ENCODE measurements at places on chromosomes 13 and 19. TPM values are rescaled to one million over a fixed set of nuclear protein-coding genes. Genes with fewer than 3 reads are reported as not detected.

GRCh38 chr19:7590256-7590655 lies 5.4 kb upstream of the CAMSAP3 start:
- H3K4me1 ChIP-seq, result peaks cover 2% of the 10 kb centered on the region
- H3K36me3 ChIP-seq, result no peaks in the 10 kb centered on the region
- no peak for DNase-seq
- no peaks in the 10 kb centered on the region for H3K27me3 ChIP-seq

DNA sequence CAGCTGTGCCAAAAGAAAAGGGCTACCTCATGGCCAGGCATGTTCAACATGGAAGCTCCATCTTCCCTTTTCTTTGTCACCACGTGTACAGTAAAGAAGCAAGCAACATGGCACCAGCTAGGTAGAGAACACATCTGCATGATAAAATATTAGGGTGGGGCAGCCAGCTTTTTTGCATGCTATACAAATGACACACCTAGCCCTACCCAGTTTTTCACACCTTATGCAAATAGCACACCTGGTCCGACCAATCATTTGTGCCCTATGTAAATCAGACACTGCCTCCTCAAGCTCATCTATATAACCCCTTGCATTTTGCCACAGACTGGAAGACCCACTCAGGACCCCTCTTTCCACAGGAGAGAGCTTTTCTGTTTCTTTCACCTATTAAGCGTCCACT lies 85.5 kb downstream of the STOML3 start:
- H3K36me3 ChIP-seq, result no peaks in the 10 kb centered on the region
- H3K4me3 ChIP-seq, result no peak overlapping the region
- no peak for DNase-seq
- H3K27ac ChIP-seq, result no peak overlapping the region
- H3K27me3 ChIP-seq, result no peaks in the 10 kb centered on the region
- no peaks in the 10 kb centered on the region for H3K4me1 ChIP-seq

DNA sequence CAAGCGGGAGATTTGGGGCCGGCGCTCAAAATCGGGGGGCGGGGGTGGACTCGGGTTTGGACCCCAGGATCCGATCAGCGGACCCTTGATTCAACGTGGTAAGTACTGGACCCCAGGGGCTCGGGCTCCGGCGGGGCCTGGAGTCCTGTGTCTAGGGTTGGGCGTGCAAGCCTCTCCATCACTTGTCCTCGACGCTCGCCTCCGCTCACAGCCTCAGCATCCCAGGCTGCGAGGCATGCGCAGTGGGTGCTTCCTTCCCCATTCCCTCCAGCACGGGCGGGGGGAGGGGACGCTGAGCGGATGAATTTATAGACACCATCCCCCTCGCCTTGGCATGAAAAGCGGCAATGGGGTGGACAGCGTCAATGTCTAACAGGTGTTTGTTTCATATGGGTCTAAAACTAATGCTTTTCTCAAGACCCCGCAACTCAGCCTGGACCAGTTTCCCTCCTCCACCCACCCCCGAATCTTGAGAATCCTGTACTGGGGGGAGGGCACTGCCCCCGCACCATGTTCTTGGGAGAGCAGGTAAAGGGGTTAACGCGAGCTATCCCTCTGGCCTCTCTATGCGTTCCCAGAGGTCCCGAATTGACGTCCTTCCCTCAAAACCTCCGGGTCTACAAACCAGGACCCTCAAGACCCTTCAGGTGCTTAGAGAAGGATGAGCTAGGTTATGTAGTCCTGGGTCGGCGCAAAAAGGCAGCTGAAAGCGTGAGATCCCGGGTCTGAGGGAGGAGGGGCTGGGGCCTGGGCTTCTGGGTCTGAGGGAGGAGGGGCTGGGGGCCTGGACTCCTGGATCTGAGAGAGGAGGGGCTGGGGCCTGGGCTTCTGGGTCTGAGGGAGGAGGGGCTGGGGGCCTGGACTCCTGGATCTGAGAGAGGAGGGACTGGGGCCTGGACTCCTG lies 579 bp downstream of the CPT1C start:
- no peak overlapping the region for H3K27ac ChIP-seq
- peak overlapping the region; percentile 42 for H3K4me3 ChIP-seq
- DNase-seq, result peak; percentile 56
- peaks cover 2% of the 10 kb centered on the region for H3K27me3 ChIP-seq
- peaks cover 25% of the 10 kb centered on the region for H3K4me1 ChIP-seq

DNA sequence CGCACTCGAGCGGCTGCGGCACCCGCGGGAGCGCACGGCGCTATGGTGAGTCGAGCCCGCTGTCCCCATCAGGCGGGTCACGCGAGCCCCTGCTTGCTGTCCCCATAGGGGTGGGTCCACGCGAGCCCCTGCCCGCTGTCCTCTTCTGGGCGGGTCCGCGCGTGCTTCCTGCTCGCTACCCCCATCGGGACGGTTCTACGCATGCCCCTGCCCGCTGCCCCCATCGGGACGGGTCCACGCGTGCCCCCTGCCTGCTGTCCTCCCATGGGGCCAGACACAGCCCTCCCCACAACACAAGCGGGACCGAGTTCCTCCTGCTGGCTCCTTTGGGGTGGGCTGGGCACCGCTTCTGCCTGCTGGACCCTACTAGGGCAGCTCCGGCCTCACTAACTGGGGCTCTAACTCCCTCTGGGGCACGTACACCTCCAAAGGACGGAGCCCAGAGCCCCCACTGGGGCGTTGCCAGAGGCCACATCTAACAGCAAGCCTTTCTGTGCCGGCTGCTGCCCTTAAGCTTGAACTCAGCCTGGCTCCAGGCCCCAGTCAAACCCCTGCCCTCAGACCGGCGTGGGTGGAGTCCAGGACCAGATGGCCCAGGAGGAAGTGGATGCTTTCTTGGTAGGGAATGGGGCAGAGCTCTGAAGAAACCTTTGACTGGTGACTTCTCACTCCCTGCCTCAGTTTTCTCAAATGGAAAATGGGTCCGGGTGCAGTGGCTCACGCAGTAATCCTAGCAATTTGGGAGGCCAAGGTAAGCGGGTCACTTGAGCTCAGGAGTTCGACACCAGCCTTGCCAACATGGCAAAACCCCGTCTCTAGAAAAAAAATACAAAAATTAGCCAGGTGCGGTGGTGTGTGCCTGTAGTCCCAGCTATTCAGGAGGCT lies 722 bp downstream of the COLGALT1 start:
- H3K27me3 ChIP-seq, result no peaks in the 10 kb centered on the region
- peak overlapping the region; percentile 74 for H3K27ac ChIP-seq
- H3K36me3 ChIP-seq, result peaks cover 39% of the 10 kb centered on the region
- H3K4me3 ChIP-seq, result peak overlapping the region; percentile 78
- no peak for DNase-seq

Gene NRTN
- total RNA-seq, result 0.36 TPM

GRCh38 chr19:47608969-47609905 lies at the start of gene BICRA:
Gene BICRA (plus strand): TSS chr19:47609134. CDS start chr19:47673575, 64,441 bp downstream.
- H3K27me3 ChIP-seq, result peaks cover 2% of the 10 kb centered on the region
- H3K36me3 ChIP-seq, result no peaks in the 10 kb centered on the region
- H3K4me1 ChIP-seq, result peaks cover 16% of the 10 kb centered on the region
- peak within 1 kb of the TSS; percentile 96 for H3K27ac ChIP-seq
- DNase-seq, result peak; percentile 87
- peak within 1 kb of the TSS; percentile 50 for H3K4me3 ChIP-seq

- H3K27me3 ChIP-seq, result no peaks in the 10 kb centered on the region
- DNase-seq, result no peak
- H3K36me3 ChIP-seq, result no peaks in the 10 kb centered on the region
These were observed 286.1 kb downstream of the IRS2 start for GRCh38 chr13:109500146-109500773.

DNA sequence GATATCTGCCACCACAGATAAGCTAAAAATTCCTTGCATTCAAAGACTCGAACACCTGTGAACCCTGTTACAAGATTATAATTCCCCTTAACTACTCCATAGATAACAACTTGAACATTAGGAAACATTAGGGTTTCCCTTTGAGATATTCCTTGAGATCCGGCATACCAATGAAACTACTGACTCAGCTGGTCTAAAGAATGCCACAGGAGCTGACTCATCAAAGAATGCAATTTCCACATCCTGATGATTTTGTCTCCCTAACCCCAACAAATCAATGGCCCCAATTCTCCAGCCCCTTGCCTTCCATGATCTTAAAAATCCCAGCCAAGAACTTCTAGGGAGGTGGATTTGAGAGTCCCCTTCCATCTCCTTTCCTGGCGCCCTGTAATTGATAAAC lies 35.6 kb upstream of the ZNF599 start:
- no peak overlapping the region for H3K27ac ChIP-seq
- H3K4me1 ChIP-seq, result no peaks in the 10 kb centered on the region
- H3K27me3 ChIP-seq, result no peaks in the 10 kb centered on the region
- H3K36me3 ChIP-seq, result no peaks in the 10 kb centered on the region
- H3K4me3 ChIP-seq, result no peak overlapping the region

Gene NACC1
- total RNA-seq, result 25.9 TPM

DNA sequence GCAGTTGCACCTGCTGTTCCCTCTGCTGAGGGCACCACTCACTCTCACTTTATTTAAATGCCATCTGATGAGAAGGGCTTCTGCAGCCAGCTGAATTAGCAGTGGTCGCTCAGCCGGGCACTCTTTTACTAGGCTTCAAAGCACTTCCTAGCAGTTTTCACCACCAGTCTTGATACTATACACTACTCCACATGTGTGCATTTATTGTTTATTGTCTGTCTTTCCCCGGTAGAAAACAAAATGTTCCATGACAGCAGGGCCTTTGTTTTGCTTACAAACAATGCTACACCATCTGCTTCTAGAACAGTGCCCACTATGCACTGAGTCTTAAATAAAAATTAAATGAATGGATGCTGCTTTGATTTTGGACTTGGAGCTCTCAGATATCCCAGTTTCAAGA lies 404.9 kb downstream of the FGF14 start:
- no peaks in the 10 kb centered on the region for H3K27me3 ChIP-seq
- no peaks in the 10 kb centered on the region for H3K36me3 ChIP-seq
- H3K4me3 ChIP-seq, result no peak overlapping the region
- DNase-seq, result no peak

DNA sequence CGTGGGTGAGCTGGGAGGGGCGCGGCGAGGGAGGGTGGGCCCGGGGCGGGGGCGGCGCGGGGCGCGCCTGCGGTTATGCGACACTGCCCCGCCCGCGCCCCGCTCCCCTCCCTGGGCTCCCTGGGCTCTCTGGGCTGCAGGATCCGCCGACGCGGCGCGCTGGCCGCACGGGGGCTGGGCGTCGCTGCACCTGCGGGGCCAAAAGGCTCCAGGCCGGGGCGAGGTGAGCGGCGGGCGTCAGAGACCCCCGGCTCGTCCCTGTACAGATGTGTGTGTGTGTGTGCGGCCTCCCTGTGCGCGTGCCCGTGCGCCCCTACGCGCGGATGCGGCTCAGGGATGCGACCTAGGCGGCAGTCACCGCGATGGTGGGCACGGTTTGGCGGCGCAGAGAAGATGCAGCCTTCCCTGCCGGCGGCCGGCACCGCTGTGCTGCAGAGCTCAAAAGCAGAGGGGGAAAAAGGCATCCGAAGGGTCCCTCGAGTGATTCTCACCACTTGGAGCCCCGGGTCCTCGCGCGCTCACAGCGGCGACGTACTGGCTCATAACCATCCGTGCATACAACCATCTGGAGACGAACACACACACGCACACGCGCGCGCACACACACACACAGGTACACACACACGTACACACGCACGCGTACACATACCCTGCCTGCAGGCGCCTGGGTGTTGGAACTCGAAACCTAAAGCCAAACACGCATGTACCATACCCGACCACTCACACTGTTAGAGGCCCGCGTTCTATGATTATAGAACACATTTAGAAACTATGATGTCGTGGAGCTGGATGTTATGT lies 709 bp downstream of the ATP8A2 start:
- no peak overlapping the region for H3K27ac ChIP-seq
- DNase-seq, result peak; percentile 8
- H3K4me1 ChIP-seq, result peaks cover 14% of the 10 kb centered on the region
- H3K4me3 ChIP-seq, result no peak overlapping the region
- peaks cover 38% of the 10 kb centered on the region for H3K27me3 ChIP-seq

DNA sequence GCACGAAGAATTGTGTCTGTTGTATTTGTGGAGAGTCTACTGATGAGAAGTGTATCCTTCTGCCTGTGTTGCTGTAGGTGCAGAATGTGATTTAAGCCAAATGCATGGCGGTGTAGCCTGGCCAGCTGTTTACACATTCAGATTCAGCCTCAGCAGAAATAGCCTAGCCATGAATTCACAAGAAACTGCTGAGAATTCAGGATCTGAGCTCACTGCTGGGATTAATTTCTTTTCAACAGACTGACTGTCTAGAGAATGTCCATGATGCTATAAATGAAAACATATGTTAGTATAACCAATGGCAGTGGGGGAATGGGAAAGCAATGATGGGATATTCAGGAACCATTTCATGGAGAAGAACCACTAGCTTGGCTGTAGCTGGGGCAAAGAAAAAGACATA lies 77.4 kb upstream of the RNF113B start:
- H3K27me3 ChIP-seq, result no peaks in the 10 kb centered on the region
- no peaks in the 10 kb centered on the region for H3K36me3 ChIP-seq
- no peak overlapping the region for H3K27ac ChIP-seq
- no peak for DNase-seq

GRCh38 chr13:105047676-105048295 lies 1487.7 kb downstream of the EFNB2 start:
- H3K4me1 ChIP-seq, result no peaks in the 10 kb centered on the region
- no peak for DNase-seq
- H3K27ac ChIP-seq, result no peak overlapping the region
- H3K27me3 ChIP-seq, result no peaks in the 10 kb centered on the region

DNA sequence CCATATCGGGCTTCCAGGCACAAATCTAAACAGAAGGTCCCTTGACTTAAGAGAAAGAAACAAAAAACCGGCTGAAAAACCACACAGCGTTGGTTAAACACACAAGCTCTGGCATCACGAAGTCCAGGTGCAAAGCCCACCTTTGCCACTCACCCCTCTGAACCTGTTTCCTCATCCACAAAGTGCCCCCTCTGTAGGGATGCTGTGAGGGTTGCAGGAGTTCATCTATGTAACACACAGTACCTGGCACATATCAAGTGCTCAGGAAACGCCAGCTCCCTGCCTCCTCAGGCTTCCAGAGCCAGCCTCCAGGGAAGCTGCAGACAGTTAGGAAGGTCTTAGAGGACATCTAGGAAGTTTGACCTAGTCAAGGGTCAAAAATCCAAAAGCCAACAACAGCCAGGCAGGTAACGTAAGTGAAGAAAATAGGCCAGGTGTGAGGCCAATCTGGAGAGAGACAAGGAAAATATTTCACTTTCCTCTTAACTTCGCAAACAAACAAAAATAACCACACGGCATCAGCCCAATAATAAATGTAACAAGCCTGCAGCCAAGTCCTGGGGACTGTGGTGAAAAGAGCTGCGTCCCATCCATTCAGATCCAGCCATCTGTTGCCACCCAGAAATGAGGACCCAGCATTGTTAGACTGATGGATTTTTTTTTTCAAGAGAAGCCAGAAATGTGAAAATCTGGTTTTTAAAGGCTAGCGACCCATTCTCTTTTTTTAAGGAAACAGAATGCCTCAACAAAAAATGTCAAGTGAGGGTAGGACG lies 10.0 kb downstream of the KDELR1 start:
- no peak overlapping the region for H3K27ac ChIP-seq
- no peaks in the 10 kb centered on the region for H3K4me1 ChIP-seq
- no peak for DNase-seq
- H3K4me3 ChIP-seq, result no peak overlapping the region

Gene CERS1
- total RNA-seq, result not detected

Gene ZNF135
- total RNA-seq, result 10.0 TPM

- H3K27ac ChIP-seq, result no peak overlapping the region
- peaks cover 13% of the 10 kb centered on the region for H3K36me3 ChIP-seq
These were observed 3.7 kb downstream of the MAST3 start for GRCh38 chr19:18101268-18101667.

All from B cell (primary cell).